ENCODE measurements at places on chromosomes 5 and 9.

DNA sequence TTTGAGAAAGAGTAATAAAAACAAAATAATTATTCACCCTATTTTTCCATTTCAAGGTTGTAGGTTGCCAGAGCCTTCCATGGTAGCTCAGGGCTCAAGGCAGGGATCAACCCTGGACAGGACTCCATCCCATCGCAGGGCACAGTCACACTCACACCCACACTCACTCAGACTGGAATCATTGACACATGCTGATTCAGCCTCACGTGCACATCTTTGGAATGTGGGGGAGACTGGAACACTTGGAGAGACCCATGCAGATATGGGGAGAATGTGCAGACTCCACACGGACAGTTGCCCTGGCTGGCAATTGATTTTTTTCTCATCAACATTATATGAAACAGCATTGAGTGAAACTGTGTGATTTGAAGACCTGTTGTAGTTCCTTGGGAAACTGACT is 234.1 kb downstream of the ADGRV1 start:
- no peak for DNase-seq

- DNase-seq, result no peak
Observed at GRCh38 chr5:88399561-88399960, 130.9 kb upstream of the TMEM161B start.

- DNase-seq, result no peak
Observed at GRCh38 chr5:14272548-14273205, 129.5 kb downstream of the TRIO start.

DNA sequence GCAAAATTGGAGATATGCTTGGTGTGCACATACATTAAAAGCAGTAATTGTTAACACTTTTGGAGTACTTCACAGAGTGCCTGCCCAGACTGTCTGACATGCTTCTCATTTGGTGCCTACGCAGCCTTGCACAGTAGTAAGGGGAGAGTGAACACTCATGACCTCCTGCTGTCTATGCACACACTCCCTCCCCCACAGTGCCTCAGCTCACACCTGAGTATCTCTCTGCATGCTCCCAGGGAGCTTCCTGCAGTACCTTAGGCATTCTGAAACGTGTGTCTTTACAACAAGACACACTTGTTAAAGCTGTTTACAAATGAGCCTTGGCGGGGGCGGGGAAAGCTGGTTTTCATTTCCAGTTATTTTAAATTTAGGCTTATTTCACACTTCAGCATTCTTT is 18.0 kb downstream of the MAP3K1 start:
- DNase-seq, result no peak

DNA sequence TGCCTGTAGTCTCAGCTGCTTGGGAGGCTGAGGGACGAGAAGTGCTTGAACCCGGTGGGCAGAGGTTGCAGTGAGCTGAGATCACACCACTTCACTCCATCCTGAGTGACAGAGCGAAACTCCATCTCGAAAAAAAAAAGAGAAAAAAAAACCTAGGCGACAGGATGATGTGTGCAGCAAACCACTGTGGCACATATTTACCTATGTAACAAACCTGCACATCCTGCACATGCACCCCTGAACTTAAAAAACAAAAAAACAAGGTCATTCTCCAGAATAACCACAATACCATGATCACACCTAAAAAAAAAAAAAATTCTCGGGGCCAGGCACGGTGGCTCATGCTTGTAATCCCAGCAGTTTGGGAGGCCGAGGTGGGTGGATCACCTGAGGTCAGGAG is 7.5 kb upstream of the DOLPP1 start:
- DNase-seq, result no peak

DNA sequence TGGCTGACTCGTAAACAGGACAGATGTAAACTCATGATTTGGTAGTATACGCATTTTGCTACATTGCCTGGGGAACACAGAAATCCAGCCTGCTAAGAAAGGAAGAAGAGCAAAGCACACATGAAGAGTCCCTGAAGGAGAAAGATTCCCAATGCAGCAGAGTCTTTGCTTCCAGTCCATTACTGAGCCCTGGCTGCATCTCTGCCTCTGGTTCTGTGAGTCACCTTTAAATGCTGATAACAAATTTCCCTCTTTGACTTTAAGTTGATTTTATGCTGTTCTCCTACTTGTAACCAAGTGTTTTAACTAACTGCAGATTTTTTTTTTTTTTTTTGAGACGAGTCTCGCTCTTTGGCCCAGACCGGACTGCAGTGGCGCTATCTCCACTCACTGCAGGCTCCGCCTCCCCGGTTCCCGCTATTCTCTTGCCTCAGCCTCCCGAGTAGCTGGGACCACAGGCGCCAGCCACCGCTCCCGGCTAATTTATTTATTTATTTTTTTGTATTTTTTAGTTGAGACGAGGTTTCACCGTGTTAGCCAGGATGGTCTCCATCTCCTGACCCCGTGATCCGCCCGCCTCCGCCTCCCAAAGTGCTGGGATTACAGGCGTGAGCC is 8.5 kb upstream of the PRXL2C start:
- DNase-seq, result no peak

DNA sequence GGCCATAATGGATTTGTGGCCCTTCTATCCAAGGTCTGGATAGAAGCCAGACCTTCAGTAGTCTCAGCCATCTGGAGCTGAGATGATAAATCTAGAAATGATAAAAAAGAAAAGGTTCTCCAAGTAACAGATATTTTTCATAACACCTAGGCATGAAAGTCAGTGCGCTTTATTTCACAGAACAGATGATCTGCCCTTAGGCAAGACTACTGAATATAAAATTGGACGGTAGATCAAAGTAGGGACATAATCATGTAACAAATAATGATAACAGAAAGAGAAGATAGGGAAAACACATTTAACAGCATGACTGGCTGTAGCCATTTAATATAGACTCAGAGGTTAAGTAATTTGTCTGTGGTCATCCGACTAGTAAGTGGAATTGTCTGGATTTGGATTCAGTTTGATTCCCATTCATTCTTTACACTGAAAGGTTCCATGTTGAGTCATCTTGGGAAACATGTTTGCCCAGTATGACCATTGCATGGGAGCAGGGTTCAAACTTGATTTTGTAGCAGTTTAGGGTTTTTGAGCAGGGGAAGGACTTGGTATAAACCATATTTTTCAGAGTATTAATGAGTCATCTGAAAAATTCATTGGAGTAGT is 4.1 kb upstream of the CAVIN4 start:
- DNase-seq, result no peak

- no peak for DNase-seq
Observed at GRCh38 chr5:59423021-59423420, 470.5 kb downstream of the PDE4D start.

DNA sequence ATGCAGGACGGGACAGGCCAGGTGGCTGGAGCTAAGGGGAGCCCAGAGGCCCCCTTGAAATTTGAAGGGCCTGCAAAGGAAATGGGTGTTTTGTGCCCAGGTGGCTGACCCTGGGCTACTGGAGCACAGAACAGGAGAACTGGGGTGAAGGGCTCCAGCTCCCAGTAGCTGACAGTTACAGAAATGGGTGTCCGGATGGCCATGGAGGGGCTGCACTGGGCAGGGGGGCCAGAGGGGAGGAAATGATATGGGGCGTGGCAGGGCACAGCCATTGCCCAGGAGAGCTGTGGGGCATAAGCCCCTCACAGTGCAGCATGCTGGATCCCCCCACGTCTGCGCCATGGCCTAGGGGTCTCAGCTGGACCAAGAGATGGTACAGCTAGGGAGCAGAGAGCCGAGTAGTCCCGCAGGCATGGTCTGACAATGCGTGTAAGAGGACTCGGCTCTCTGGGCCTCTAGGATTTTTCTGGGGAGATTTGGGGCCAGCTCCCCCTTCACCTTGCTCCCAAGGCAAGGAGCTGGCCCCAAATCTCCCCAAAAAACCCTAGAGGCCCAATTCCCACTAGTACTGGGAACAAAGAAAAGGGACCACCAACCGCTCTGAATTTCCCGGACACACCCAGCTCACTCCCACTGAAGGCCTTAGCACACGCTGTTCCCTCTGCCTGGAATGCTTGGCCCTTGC is 7.9 kb upstream of the CARD19 start:
- no peak for DNase-seq

DNA sequence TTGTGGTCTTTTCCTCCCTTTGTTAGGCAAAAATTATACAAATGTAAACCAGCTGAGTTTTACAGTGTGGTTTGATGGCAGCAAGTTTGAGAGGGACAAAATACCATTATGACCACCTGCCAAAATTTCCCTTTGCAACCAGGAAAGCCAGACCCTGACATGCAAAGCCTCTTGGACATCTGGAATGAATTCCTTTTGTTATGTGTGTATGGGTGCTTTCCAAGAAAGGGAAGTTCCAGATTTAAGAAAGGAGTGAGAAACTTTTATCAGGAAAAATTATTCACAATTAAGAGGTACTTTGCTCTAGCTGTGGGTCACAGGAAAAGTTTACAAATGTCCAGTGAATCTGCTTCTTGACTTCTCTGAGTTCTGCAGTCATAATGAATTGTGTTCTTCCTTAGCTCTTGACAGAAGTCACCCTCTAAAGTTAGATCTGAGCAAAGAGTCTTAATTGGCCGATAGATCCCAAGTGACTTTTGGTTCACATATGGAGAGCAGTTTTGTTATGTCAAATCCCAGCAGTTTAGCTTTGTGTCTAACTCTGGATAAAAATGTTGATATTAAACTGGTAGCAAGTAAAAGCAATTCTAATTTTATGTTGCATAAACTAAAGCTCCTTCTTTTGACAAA is 295.9 kb upstream of the ZNF608 start:
- DNase-seq, result no peak

DNA sequence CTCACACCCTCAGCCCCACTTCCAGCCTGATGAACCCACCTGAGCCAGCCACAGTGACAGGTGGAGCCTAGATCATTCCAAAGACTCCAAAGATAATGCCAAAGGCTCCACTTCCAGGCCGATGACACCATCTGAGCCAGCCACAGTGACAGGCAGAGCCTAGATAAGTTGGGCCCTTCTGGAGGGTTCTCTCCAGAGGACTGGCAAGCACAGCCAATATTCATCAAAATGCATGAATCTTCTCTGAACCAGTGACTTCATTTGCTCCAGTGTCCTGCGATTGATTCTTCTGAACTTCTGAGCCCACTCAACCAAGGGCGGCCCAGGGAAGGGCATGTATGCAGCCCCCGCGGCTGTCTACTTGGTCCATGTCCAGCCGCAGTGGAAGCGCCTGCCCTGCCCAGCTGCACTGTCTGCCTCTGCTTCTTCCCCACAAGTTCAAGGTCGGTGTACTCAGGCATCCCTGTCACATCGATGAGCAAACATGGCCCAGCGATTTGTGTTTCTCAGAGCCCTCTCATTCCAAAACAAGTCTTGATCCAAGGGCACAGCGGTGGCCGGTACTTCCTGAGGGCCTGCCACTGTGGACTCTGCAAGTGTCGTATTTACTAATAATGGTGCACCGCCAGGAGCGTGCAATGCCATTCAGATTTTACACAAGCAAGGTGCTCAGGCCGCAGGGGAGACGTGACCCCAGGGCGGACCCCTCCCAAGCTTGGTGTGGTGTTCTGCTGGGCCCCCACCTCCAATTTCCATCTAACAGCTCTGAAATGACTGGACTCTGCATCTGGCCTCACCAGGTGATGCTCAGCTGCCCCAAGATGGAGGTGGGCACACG is 107.0 kb downstream of the VAV2 start:
- no peak for DNase-seq

GRCh38 chr9:131603199-131603598 is 57.9 kb downstream of the PRRT1B start:
- DNase-seq, result no peak

DNA sequence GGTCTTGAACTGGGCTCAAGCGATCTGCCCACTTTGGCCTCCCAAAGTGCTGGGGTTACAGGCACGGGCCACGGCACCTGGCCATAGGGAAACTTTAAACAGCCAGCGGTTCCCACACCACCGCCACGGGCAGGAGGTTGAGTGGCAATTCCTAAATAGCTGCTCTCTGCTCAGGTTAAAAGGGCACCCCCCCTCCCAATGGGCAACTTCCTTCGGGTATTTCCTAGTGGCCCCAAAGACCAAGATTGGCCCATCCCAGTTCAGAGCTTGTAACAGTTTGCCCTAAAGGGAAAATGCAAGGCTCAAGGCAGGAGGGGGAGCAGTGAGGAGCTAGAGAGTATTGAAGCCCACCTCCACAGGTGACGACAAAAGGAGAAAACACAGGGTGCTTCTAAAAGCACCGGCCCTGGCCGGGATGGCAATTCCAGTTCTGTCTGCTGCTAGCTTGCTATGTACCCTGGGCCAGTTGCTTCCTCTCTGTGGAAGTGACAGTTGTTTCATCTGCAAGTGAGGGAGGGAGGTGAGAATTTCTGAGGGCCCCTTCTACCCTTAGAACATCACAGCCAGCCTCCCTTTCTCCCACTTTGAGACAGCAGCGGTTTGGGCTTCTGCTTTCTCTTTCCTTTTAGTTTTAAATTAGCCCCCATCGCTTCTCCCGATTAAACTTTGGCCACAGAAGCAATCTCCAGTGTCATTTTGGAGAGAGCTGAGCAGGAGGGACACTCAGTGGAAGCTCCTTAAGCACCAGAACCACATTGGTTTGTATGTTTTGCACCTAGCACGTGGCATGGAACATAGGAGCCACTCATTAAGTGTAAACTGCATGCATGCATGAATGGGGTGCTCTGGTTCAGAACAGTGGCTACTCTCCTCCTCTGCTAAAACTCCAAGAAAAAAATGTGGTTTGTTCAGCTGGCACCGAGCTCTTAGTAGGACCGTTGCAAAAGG is 17.3 kb upstream of the TNIP1 start:
- DNase-seq, result peak; percentile 81

DNA sequence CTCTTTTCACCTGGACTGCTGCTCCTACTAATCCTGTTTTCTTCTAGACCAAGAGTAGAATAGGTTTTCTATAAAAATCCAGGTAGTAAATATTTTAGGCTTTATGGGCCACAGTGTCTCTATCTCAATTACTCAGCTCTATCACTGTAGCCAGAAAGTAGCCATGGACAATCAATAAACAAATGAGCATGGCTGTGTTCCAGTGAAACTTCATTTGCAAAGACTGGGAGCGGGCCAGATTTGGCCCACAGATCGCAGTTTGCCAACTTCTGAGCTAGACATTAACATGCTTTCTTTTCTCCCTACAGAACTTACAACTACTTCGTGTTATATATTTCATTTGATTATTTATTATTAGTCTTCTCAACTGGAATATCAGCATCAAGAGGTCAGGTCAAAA is 30.2 kb downstream of the BRINP1 start:
- DNase-seq, result no peak

- DNase-seq, result no peak
Observed at GRCh38 chr9:94443032-94443722, 111.7 kb upstream of the PCAT7 start.

- DNase-seq, result no peak
Observed at GRCh38 chr5:160071916-160072315, 47.3 kb downstream of the PWWP2A start.

DNA sequence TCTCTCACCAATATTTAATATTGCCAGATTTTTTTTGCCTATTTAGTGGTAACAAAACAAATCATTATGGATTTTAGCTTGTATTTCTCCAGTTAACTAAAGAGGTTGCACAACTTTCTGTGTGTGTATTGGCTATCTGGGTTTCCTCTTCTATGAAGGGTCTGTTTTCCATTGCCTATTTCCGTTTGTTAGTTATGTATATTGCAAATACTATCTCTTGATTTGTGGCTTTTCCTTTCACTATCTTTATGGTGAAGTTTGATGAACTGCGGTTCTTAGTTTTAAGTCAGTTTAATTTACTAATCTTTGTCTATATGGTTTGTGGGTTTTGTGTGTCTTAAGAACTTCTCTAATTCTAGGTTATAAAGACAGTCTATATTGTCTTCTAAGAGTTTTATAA is 136.3 kb downstream of the CEP120 start:
- no peak for DNase-seq

Measured in activated CD4-positive, alpha-beta T cell treated with anti-CD3 and anti-CD28 coated beads, Interleukin-2, amount 50 U/mL, for 16 hours (primary cell).